ENCODE measurements at places on chromosomes 7 and 10.
A peak's percentile ranks its signal among the peaks of the same experiment; 100 is the strongest.

DNA sequence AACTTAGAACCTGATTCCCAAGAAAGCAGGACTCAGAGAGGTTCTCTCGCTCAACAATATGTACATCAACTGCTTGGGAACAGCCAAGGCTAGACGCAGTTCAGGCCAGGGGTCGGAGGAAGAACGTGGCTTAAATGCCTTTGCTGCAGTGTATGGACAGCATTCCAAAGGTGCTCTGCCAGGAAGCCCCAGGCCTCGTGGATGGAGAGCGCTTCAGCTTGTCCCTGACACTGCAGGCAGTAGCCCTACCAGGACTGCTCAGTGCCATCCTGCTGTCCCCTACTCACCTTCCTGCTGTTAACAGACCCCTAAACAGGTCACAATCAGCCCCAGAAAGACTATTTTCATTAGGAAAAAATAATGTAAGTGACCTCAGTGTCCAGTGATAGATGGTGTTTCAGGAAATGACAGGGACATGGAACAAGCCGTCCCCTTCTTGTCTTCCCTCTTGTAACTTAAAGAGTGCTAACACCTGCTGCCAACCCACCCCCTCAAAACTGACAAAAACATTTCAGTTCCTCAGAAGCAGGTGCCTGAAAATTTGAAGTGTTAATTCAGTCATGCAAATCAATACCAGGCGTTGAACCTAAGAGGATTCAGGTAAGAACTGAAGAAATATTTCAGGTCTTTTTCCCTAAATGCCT is 16.5 kb downstream of the CREB3L2 start:
- DNase-seq = no peak

GRCh38 chr7:44958645-44959344 is 20.0 kb downstream of the MYO1G start:
- DNase-seq = no peak

DNA sequence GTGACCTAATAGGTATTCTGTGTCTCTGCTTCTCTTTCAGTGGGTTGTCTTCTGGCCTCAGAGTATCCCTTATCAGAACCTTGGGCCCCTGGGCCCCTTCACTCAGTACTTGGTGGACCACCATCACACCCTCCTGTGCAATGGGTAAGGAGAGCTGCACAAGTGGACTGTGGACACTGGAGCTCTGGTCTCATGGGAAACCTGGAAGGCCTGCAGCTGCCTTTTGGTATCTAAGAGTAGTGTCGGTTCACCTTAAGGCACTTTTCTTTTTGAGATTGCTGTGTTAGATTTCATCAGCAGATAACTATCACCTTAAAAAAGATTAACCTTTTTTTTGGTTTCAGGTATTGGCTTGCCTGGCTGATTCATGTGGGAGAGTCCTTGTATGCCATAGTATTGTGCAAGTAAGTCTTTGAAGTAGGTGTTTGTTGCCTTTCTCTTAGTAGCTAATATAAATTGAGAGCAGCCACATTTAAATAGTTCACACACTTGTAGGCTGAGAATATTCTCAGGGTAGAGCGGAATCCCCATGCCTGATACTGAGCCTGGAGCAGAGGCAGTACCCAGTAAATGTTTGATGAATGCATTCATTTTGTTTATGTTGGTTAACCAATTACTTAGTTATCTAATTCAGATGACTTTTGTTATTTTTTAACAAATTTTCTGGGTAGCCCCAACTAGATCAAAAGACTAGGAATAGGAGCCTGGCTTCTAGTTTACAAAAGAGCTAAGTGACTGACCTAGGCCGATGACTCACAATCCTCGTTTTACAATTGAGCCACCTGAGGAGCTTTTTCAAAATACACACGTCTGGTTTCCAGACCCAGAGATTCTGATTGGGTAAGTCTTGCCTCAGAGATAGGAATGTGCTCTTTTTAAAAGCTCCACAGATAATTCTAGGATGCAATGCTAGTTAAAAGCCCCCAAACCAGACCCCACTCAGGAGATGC is 3.6 kb downstream of the TMEM254 start:
- DNase-seq = no peak

- no peak for DNase-seq
Measured at GRCh38 chr10:33201056-33201780, 133.2 kb downstream of the NRP1 start.

DNA sequence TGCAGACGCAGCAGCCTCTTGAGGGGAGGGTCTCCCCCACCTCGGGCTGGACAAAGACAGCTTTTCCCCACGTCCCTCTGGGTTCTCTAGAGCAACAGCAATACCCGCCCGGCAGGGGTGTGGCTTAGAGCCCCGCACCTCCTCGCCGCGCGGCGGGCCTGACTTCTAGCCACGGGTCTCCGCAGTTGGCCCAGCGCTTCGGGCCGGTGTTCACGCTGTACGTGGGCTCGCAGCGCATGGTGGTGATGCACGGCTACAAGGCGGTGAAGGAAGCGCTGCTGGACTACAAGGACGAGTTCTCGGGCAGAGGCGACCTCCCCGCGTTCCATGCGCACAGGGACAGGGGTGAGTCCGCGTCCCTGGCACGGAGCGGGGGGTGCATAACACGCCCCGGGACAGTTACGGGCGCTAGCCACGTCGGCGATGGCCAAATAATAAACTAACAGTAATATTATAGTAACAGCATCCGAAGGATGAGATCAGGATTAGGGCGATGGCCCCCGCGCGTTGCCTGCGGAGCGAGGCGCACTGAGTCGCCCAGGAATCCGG is 1.2 kb downstream of the CYP2E1 start:
- no peak for DNase-seq

DNA sequence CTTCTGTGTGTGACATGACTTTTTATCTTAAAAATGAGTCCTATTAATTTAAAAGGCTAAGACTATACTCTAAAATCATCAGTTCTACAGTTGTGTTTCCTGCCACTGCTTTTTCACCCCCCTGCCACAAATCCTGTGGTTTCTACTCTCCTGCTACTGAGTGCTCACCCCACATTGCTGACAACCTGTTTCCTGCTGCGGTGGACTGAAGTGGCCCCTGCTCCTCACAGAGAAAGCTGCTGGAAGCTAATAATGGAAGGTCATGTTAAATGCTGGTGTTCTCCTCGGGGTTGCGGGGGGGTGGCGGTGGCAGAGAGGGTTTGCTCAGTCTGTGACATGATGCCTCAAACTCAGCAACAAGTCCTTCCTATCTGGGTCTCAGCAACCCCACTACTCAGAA is 113.2 kb upstream of the INHBA start:
- DNase-seq = peak; percentile 18

DNA sequence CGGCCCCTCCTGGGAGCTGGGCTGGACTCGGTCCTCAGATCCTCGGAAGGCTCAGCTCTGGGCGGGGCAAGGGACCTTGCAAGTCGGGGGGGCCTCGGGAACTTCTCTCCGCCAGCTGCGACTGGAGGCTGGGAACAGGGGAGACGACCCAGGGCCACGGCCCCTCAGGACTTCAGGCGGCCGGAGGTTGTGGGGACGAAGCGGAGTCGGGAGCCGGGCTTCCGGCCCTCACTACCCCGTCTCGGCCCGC is 2.6 kb downstream of the ADIRF start:
- DNase-seq = no peak

GRCh38 chr7:135246191-135246825 is 12.7 kb downstream of the STRA8 start:
- no peak for DNase-seq

DNA sequence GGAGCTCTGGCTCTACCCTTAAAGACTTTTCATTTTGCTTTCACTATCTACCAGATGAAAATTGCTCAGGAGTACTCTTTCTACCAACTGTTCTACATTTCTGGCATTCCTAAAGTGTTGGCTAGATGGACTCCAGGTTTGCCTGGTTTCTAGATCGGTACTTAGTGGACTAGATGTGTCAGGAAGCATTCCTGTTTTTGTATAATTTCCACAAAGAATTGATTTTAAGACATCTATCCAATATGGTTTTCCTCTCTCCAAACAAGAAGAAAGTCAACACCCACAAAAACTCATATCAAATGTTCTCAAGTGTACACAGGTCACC is 157.7 kb downstream of the CHRM2 start:
- no peak for DNase-seq

DNA sequence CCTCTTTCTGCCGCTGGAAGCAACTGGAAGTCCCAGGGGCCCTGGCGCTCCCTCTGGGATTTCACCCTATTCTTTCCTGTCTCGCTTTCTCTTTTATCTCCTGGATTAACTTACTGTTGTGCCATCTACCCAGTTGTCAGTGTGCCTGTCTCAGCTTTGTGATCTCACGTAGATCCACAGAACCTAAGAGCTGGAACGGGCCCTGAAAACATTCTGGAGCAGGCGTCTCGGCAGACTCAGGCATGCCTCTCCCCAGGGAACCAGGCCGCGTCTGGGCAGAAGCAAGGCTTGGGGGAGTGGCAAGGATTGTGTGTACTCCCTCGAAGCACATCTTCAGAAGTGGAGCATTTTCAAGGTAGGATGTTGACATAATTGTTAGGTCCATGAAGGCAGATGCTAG is 87.2 kb downstream of the KCNMA1 start:
- DNase-seq = no peak

DNA sequence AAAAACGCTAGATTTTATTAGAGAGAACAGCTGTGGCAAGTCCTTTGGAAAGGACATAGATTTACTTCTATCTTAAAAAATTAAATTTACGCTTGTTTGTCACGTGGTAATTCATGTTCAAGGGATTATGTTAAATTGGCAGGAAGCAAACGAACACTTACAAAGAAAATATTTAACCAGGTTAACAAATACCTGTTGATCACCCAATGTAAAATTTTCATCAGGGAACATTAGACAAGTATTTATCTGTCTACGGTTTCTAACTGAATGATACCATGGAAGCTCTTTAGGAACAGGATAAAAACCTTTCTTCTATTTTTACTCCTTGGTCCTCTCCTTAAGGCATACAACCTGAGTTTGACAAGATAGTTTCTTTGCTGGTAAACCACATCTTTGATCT is 122.2 kb downstream of the NOC3L start:
- DNase-seq = no peak

GRCh38 chr10:114663626-114664025 is 5.6 kb upstream of the ABLIM1 start:
- no peak for DNase-seq

GRCh38 chr7:107220356-107220755 is 51.6 kb downstream of the HBP1 start:
- DNase-seq = no peak

DNA sequence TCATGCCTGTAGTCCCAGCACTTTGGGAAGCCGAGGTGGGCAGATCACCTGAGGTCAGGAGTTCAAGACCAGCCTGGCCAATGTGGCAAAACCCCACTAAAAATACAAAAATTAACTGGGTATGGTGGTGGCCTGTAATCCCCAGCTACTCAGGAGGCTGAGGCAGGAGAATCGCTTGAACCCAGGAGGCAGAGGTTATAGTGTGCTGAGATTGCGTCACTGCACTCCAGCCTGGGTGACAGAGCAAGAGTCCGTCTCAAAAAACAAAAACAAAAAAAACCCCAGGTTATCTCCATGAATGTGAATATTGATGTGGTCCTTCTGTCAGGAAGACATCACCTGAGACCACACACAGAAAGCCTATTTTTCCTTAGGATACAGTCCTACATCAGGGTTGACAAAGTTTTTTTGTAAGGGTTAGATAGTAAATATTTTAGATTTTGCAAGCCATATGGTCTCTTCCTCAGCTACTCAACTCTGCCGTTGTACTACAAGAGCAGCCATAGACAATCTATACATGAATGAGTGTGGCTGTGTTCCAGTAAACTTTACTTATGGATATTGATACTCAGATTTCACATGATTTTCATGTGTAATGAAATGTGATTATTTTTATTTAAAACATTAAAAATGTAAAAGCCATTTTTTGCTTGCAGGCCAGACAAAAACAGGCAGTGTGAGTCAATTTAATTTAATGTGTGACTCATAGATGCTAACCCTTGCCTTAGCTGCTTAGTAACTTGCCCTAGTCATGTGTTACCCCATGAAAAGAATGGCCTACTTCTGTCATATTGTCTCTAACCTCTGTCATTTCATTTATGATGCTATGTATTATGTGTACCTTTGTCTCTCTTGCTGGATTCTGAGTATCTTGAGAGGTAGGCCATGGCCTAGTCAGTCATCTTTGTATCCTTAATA is 78.1 kb downstream of the TPST1 start:
- DNase-seq = no peak

DNA sequence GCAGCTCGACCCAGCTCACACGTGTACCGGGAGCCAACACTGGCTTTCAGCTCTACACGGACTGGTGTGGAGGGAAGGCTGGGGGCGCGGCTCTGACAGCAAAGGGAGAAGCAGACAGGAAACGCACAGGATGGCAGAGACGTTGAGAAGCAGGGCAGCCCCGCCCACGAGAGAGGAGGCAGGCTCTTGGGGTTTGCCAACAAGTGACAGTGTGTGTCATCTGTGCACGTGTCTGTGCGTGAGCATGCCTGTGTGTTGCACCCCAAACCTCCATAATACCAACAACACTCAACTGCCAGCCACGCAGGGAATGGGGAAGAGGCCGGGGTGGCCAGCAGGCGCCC is 64.4 kb upstream of the PDGFA start:
- peak; percentile 85 for DNase-seq

- DNase-seq = no peak
Measured at GRCh38 chr7:114264023-114264422, 150.6 kb upstream of the FOXP2 start.

- peak; percentile 73 for DNase-seq
Measured at GRCh38 chr10:7409045-7409731, 1.6 kb downstream of the SFMBT2 start.

DNA sequence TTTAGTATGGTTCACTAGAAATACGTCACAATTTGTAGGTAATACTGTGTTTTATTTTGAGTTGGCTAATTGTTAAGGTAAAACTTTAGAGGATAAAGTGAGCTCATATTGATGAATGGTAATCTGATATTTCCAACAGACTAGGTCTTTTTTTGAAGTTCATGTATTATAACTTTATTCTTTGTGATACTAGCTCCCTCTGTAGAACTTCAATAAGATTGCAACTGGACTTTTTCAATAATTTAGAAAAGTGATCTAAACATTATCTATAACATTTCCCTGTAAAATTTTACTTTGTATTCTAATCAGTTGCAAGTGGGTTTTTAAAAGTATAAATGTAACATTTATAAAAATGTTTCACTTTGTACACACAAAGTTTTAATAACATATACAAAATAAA is 83.5 kb downstream of the ADK start:
- no peak for DNase-seq

GRCh38 chr7:115099906-115100305 is 178.0 kb downstream of the MDFIC start:
- no peak for DNase-seq

DNA sequence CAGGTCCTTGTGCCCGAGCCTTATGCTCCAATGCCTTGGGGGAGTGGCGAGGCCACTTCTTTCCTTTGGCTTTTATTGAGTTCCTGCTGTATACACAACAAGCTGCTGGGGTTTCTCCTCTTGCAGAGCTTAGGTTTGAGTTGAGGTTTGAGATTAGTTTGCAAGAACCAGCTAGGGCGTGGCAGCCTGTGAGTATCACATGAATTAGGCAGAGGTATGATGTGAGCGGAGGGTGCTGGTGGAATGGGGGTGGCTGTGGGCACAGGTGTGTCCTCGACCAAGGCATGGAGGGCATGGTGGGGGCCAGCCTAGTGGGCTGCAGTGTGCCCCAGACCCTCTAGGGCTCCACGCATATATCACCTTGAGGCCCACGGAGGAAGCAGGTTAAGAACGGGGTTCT is 123.3 kb downstream of the DOCK1 start:
- no peak for DNase-seq

- DNase-seq = no peak
Measured at GRCh38 chr10:88456730-88457129, 126.4 kb downstream of the RNLS start.

GRCh38 chr7:27200761-27201579 is 1.1 kb upstream of the HOXA13 start:
- no peak for DNase-seq
